ENCODE measurements at places on chromosomes 5 and 9.

GRCh38 chr9:96418083-96418919 is at the start of gene ZNF367:
Gene ZNF367, minus strand, starts transcription at chr9:96418370. Its CDS starts 338 bp downstream, at chr9:96418032.
- DNase-seq, result peak; percentile 90

DNA sequence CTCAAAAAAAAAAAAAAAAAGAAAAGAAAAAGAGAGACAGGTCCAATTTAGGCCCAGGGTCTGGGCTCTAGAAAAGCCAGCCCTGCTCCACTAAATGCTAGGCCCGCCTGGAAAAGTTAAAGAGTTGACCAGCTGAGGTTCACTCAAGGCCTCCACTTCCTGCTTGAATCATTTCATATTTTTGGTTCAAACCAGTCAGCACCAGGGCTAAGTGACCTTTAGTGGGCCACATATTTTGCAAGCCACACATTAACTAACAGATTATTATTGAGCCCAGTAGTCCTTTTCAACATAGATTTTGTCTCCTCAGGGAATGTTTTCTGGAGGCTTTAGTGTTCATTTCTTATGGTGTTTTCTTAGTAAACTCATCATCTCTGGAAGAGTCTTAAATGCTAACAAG is 156.6 kb downstream of the TLR4 start:
- DNase-seq, result no peak

DNA sequence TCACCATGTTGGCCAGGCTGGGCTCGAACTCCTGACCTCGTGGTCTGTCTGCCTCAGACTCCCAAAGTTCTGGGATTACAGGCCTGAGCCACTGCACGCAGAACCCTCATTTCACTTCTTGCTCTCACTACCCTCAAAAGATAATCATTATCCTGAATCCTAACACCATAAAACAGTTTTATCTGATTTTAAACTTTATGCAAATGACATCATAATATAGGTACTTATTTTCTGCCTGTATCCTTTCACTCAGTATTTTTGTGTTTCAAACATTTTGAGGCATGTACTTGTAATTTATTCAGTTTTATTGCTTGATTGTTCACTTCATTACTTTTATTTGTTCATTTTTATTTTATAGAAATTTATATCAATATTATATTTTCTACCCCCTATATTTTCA is 719.2 kb upstream of the ARRDC3 start:
- no peak for DNase-seq

DNA sequence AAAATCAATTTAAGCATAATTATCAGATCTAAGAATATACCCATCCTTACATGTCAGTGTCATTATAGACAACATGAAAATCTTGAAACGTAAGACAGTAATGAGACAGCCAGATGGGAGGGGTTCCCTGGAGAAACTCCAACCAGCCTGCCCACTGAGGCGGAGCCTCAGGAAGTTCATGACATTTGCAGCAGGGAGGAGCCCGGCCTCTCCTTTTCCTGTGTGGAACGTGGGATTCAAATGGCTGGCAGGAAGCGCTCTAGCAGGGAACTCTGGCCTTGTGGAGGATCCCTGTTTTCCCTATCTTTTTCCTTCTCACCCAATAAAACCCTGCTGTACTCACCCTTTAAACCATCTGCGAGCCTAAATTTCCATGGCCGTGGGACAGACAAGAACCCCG is 176.6 kb upstream of the KCNN2 start:
- no peak for DNase-seq

DNA sequence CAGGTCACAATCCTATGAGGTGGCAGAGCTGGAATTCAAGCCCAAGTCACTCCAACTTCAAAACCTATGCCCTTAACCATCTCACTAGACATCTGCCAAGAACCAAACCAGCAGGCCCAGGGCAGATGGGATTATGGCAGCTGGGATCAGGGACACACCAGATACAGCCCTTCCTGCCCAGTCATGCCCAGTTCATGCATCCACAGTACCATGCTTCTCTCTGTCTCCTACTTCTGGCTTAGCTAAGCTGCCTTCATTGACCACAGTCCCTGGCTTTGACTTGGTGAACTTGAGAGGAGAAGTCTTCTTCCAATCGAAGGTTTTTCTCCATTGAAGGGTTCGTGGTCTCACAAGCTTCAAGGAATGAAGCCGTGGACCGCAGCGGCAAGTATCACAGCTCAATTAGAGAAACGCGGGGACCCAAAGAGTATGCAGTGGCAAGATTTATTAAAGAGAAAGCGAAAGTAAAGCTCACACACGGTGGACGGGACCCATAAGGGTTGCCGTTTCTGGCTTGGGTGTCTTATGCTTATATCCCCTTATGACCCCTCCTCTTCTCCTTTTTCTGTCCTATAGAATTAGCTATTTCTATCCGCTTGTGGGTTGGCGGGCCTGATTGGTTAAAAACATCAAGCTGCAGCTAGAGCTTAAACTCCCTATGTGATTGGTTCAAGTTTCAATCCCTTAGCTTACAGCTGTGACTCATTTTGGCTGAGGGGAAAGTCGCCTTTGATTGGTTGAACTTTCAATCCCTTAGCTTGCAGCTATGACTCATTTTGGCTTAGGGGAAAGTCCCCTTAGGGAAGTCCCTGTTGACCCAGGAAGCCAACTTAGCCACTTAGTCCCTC is 101.2 kb downstream of the TRIM36 start:
- DNase-seq, result no peak

DNA sequence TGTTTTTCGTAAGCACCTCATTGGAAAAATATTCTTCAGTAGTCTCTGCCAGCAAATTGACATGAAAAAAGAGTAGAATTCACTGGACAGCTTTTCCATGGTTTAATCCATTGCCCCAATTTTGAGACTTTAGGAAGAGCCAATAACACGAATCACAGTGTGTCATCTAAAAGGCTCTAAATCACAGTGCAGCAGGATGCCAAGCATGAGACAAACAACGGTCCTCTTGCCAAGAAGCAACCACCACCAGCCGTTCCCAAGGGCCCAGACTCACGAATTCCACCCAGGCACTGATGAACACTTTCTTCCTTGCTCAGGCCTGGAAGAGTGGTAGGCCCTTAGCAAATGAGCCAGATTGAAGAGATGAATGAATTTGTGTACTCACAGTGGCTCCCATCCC is 18.3 kb upstream of the IRX4 start:
- no peak for DNase-seq

DNA sequence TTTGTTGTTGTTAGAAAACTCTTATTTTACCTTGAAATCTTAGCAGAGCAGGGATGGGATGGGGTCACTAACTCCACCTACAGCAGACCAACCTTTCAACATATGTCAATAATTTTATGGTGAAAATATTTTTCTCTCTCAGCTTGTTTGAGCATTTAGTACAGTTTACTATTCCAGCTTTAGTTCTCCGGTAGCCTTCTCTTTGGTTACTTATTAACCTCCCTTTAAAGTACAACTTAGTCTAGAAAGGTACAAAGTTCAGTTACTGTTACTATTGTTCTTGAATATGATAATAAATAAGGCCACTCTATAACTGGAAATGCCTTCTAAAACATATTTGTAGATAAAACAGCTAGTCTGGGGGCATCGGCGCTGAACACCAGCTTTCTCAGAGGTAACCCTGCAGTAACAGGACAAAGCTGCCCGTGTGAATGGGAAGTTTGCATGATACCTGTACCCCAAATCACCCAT is 233.3 kb downstream of the PCSK1 start:
- DNase-seq, result no peak

- DNase-seq, result no peak
Observed at GRCh38 chr5:38341056-38341455, 82.7 kb downstream of the EGFLAM start.

GRCh38 chr5:72394688-72395087 is 74.5 kb downstream of the PTCD2 start:
- DNase-seq, result no peak

DNA sequence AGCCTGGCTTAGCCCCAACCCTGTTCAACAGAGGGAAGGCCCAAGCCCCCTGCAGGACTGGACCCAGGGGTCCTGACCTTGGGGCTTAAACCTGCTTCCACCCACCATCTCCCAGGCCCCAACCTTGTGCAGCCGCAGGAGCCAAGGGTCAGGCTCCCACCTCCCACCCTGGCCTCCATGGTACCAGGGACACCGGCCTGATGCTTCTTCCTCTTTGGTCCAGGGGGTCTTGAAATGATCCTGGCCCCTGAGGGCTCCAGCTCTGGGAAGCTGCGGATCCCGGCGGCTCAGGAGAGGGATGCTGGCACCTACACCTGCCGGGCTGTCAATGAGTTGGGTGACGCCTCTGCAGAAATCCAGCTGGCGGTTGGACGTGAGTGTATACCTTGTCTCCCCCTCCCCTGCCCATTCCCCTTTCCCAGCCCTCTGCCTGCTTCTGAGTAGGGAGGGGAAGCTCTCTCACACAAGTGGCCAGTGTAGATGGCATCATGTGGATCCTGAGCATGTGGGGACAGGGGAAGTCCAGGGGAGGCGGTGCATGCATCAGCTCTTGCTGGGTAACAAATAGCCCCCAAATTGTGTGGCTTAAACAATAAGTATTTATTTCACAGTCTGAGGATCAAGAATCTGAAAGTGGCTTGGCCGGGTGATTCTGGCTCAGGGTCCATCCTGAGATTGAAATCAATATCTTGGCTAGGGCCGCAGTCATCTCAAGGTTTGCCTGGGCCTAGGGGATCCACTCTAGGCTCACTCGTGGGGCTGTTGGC is 44.3 kb downstream of the HMCN2 start:
- no peak for DNase-seq

GRCh38 chr9:32398207-32398606 is 13.8 kb downstream of the ACO1 start:
- no peak for DNase-seq

GRCh38 chr9:19409401-19410194 is 789 bp downstream of the ACER2 start:
- DNase-seq, result no peak

GRCh38 chr5:56314529-56314928 is 81.4 kb upstream of the ANKRD55 start:
- peak; percentile 39 for DNase-seq

- DNase-seq, result no peak
Observed at GRCh38 chr5:128303593-128303992, 220.0 kb downstream of the SLC12A2 start.

DNA sequence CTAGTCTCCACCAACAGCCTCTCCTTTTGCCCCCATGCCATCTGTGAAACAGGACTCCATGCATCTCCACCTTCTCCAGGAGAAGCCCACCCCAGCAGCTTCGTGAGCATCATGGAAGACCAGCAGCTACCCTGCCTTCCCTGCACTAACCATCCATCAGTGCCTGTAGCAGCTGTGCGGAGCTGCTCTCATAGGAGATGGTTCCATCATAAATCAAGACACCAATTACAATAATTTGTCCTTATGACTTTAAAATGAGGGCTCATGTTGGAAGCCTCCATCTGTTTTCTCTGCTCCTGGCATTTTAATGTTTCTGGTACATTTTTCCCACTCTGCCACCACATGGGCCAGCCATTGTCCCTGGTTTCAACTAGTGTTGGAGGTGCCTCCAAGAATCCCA is 69.9 kb downstream of the FGF1 start:
- DNase-seq, result no peak

DNA sequence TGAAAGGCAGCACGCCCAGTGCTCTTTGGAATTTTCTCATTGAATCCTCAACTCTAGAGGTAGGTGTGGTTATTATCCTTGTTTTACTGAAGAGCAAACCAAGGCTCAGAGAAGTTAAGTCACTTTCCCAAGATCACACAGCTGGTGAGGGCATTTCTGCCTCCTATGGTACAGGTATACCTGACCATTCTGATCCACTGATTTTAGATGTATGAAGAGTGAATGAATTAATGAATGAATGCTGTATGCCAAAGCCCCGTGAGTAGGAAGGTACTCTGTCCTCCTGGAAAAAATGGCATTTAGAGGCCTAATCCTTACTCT is 18.2 kb upstream of the CSF1R start:
- no peak for DNase-seq

DNA sequence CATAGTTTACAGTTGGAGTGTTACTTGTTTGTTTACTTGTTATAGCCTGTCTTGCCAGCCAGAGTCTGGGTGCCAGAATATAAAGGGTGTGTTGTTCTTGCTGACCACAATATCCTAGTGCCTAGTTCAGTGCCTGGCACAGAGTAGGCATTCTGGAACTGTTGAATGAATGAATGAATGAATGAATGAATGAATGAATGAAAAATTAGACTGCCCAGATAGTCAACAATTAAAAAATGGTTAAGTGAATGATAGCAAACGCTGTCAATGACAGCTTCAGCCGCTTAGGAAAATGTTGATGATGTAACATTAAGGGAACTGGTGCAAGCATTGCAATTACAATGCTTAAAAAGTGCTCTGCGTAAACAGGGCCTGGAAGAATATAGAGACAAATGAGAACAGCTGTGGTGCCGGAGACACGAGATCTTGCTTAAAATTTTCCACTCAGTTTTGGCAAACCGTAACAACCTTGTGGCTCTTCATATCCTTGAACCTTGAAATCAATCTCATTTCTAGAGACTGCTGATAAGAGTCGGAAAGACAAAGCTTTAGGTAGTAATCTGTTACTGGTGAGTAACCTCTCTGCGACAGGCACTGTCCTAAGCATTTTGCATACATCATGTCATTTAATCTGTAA is 4.7 kb upstream of the TTLL11 start:
- DNase-seq, result no peak

DNA sequence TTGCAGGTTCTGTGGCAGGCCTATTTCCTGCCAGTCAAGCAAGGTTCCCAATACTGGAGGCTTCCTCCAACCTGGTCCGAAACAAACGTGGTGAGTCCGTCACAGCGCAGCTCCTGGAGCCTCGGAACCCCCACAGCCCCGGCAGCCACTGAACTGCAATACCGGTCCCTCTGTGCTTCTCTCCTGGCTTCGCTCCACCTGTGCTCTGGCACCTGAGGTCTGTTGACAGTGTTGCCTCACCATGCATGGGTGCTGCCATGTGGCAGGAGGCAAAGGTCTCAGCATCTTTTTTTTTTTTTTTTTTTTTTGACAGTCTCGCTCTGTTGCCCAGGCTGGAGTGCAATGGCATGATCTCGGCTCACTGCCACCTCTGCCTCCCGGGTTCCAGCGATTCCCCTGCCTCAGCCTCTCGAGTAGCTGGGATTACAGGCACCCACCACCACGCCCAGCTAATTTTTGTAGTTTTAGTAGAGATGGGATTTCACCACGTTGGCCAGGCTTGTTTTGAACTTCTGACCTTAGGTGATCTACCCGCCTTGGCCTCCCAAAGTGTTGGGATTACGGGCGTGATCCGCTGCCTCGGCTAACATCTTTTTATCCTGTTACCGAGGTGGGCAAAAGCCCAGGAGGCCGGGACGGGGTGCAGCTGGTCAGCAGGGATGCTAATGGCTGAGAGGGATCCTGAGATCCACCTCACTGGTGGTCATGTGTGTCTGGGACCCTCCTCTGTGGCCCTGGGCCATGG is 57.1 kb upstream of the RNU6ATAC start:
- no peak for DNase-seq

DNA sequence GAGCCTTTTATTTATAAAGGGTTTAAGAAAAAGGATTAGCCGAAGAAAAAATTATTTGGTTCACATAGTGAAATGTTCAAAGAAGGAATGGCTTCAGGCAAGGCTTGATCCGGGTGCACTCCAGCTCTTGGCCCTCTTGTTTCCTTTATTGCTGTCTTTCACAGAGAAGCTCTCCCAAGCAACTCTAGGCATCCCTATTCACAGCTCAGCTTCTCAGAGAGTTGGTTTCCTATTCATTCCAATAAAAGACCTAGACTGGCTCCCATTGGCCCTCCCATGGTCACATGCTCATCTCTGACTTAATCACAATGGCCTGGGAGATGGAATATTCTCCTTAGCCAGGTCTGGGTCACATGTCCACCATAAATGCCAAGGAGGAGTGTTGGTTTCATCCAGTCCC is 9.4 kb upstream of the FGFR4 start:
- DNase-seq, result no peak

- no peak for DNase-seq
Observed at GRCh38 chr5:66655395-66656324, 59.5 kb downstream of the MAST4 start.

- no peak for DNase-seq
Observed at GRCh38 chr5:55276771-55277170, 30.7 kb downstream of the DHX29 start.

- no peak for DNase-seq
Observed at GRCh38 chr5:23740029-23740428, 232.6 kb downstream of the PRDM9 start.
